ENCODE measurements at places on chromosomes 1 and 21.

GRCh38 chr1:93003981-93004380 lies 42.7 kb upstream of the DIPK1A start:
- no peak for DNase-seq

- DNase-seq, result no peak
Observed at GRCh38 chr1:9265968-9266367, 26.7 kb upstream of the SPSB1 start.

DNA sequence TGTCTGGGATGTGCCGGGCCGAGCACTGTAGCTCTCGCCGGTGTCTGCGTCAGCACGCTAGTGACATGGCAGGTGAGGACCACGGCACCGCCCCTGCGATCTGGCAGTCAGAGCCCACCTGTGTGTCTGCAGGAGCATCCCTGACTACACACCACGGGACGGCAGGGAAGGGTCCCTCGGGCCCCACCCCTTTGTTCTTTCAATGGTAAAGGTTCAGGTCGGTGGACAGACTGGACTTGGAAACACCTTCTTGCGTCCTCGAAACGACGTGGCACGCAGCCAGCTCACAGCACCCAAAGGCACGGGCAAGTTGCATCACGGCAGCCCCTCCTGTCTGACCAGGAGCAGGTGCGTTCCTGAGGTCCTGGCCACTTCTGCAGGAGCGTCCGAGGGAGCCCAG lies 3.7 kb upstream of the SAMD11 start:
- DNase-seq, result no peak

DNA sequence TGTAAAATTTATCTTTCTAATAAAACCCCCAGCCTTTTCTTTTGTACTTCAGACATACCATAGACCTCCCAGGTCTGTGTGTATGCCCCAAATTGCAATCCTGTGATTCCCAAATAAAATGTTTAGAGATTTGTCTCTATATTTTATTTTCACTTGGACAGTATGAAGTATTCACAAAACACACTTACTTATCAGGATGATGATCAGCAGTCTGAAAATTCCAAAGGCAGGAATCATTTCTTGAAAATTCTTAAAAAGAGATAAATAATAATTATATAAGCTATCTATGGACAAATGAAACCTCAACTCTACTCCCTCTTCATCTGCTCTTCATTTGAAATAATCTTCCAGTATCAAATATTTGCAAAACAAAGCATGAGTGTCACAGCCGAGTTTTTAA lies 11.6 kb upstream of the GJA9 start:
- no peak for DNase-seq

DNA sequence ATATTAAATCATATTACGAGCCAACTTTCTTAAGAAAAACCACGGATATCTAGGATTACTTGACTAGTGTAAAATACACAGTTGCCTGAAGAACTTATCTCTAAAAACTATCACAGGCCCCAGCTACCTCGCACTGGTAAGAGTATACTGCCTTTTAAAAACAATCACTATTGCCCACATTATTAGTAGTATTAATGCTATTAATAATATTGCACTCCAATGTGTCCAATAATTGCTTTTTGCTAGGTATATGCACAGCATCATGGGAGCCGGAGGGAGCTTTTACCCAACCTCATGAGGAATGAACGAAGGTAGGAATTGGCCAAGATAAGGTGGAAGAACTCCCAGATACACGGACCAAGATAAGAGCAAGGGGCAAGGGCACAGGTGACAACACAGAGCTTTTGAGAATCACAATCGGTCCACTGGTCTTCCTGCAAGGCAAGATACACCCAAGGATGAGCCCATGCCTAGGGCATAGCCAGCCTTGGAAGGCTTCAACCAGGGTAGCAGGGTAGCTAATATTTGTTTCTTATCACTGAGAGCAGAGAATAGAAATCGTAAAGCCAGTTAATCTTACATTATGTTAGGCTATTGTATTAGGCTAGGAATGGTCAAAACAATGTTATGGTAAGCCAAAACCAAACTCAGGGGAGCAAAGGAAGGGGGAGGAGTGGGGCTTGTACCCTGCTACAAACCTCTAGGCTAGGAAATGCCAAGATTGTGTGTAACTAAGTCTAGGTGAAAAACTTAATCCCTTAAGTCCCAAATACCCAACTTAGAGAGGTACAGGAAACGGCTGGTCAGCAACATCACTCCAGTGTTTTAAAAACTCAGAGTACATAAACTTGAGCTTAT lies 9.4 kb downstream of the GLUL start:
- no peak for DNase-seq

DNA sequence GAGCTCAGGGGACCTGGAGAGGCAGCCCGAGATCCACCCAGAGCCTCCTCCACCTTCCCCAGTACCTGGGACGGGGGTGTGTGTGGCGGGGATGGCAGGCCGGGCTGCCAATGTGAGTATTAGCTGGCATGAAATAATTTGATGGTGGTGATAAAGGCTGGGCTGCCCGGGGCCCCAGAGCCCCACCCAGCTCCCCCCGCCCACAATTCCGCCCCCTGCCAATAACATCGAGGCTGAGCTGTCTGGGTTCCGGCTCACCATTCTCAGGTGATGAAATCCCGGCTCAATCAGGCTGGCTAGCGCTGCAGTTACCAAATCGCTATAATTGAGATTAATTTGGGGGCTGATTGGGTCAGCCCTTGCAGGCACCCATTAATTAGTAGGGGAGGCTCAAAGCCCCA lies 103.8 kb upstream of the CASZ1 start:
- DNase-seq, result no peak

- DNase-seq, result no peak
Observed at GRCh38 chr21:17085707-17086106, 427.1 kb upstream of the CXADR start.

DNA sequence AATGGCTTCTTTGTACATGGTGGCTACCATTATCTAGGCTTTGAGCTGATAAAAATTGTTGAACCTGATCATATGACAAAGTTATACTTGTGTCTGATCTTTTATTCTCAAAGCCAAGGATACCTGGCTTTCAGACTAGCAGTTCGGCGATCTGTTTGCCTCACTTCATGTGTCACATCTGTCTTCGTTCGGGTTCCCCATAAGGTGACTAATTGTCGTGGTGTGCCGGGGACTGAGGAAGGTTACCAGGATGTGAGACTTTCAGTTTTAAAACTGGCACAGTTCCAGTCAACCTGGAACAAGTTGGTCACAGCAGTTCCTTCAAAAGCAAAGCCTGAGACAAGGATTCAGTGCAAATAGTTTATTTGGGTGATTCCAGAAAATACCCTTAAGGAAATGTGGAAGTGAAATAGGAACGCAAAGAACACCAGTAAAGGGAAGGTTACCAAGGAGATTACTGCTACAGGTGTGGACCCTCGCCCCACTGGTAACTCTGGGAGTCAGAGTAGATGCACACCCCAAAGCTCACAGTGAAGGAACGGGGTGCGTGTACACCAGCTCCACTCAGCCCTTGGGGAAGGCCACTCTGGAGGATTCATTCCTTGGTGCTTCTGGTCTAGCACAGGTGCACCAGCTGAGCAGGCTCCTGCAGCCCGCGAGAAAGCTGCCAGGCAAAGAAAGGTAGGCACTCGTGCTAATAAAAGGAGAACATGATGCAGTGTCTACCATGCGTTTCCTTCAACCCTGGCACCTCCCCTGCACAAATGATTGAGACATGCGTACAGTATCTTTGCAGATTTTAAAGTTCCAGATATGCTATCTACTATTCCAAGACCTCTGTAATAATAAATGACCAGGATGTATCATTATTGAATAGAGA lies 69.0 kb downstream of the VWA5B1 start:
- DNase-seq, result no peak

- no peak for DNase-seq
Observed at GRCh38 chr1:230778916-230779590, 31.9 kb downstream of the CAPN9 start.

- no peak for DNase-seq
Observed at GRCh38 chr1:244445320-244446181, 6.2 kb downstream of the ADSS2 start.

DNA sequence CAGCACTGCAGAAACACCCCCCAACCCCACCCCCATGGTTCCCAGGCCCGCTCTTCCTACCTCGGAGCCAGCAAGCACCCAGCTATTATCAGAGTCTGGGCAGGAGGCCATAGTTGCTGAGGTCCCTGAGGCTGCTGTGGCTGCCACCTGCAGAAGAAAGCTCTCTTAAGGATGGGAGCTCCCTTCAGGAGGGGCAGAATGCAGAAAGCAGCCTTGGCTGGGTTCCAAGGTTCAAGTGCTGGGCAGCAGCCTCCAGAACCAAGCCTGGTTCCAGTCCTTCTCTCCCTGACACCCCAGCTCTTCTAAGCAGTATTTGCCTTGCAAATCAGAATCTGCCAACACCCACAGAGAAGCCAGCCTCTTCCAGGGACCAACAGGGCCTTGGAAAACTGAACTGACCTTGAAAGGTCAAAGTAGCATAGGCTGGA lies 2.3 kb downstream of the PBXIP1 start:
- no peak for DNase-seq

DNA sequence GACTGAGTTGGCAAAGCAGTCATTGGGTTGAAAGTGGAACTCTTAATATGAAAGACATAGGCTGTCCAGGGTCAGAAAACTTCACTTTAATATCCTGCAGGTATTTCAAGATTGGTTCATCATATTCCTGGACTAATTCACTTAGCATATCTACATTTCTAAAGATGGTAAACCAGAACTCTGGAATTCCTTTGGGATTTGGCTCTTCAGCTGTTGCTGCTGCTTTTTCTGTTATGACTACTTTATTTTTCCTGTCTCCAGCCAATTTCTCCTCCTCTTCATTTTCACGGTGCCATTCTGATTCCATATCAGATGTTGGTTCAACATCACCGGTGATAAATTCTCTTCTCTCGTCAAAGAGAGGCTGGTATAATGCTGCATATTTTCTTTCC lies 37.4 kb downstream of the CD58 start:
- DNase-seq, result no peak

- DNase-seq, result no peak
Observed at GRCh38 chr1:21913258-21913657, 23.9 kb downstream of the HSPG2 start.

GRCh38 chr1:175124861-175125260 lies 57.2 kb downstream of the TNN start:
- no peak for DNase-seq

GRCh38 chr1:20301463-20302107 lies 10.9 kb downstream of the VWA5B1 start:
- no peak for DNase-seq

DNA sequence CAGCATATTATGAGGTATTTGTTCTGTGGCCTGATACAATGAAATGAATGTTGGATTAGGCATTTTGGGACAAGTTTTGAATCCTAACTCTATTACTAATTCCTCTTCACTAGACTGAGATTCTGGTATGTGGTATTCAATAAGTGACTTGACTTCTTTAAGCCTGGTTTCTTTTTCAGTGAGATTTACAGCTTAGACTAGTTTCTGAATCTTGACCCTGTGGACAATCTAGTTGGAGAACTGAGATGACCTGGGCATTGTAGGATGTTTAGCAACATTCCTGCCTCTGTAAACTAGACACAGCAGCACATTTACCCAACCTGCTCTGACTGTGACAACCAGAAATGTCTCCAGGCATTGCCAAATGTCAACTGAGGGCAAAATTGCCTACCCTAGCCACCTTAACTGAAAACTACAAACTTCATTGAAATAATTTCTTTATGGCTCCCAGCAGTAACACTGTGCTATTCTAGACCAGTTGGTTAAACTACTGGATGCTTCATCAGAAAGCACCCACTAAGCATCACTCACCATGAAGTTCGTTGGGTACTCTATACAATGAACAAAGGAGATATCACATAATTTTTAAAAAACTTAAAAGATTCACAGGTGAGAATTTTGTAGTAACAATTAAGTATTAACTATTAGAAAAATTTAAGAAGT lies 16.8 kb downstream of the PTPRC start:
- DNase-seq, result no peak

DNA sequence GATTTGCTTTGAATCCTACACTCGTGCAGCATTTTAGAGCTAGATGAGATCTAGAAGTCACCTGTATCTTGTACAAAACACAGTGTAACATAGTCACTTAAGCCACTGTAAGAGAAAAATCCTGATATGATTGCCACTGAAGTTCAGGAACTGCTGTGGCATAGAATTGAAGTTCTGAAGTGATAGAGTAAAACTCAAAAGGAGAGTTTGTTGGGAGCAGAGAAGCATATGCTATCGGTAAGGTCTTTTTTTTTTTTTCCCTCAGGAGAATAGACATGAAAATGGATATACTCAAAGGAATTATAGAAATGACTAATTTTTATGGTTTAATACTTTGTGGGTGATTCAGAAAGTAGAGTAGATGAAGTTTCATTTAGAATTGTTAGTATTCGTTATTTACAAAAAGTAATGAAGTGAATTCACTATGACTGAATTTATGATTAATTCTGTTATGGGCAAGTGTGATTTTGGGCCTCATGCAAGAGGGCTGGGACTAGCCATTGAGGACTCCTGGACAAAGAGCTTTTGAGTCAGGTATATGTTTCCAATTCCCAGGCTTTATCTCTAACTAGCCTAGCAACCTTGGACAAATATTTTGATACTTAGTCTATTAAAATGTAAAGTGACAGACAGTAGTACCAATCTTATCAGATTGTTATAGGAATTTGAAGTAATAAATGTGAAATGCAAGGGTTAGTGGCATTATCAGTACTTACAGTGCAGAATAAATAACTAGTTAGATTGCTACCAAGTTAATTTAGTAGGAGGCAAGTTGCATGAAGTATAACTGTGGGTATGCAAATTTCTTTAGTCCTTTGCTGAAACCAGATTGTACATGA lies 3.1 kb downstream of the KCTD3 start:
- no peak for DNase-seq

- DNase-seq, result no peak
Observed at GRCh38 chr1:69523032-69523431, 44.7 kb upstream of the LRRC7 start.

- no peak for DNase-seq
Observed at GRCh38 chr1:162091681-162092524, 22.4 kb downstream of the NOS1AP start.
